Epithelial cell of proximal tubule (primary cell): ENCODE measurements at places on chromosomes 6 and 20.

GRCh38 chr6:79640146-79641111 lies 9.3 kb downstream of the SH3BGRL2 start:
- no peak for DNase-seq

GRCh38 chr6:38015341-38015740 lies 195.8 kb downstream of the ZFAND3 start:
- DNase-seq = no peak

DNA sequence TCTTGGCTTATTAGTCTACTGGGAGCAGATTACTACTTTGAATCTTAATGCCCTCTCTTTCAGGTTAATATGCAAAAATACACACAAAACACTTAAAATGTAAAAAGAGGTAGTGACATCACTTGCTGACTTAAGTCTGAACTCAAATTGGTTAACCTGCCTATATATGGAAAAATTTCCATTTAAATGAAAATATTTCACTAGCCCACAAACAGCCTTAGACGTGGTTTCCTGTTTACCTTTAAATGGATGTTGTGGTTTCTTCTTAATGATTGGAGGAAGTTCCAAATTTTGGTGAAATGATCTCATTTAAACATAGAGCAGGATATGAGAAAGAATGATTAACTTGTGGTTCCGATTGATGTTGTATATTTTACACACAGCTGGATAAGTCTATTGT lies 553.7 kb downstream of the CD109 start:
- no peak for DNase-seq

DNA sequence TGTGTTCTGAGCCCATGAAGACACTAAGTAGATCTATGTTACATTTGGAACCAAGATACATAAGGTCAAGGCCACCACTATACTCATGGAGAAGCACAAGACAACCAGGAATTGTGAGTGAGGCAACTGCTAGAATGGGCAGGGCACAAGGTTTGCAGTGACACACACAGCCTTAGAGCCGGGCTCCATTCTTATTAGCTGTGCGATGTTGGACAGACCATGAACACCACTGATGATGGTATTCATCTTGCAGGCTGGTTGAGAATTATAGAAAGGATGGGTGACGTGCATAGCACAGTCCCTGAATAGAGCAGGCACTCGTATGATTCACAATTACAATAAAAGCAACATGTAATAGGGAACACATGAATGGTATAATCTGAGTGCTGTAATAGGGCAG lies 172.4 kb downstream of the GJA10 start:
- no peak for DNase-seq

GRCh38 chr6:72739368-72739779 lies 117.5 kb downstream of the KCNQ5 start:
- DNase-seq = no peak

DNA sequence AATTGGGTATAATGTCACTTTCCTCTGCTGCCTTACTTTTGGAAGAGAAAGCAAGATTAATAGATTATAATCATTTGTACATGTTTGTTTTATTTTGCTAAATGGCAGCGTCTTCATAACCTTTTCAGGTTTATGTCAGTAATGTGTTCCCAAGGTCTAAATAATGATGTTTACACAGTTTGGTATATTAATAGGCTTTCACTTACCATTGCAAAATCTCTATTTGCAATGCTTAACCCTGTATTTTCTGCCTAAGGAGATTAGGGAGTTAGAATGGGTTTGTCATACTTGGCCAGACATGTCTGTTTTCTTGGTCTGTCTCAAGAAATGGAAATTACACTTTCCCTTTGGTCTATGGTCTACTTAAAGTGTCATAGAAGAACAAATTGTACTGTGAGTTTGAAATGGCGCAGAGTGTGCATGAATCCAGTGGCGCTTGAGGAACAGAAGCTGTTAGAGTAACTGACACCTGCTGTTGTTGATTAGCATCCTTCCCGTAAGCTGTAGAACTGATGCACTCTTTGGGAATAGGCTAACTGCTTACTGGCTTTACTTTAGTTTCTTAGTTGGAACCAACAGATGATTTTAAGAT lies 261.1 kb downstream of the SAMD5 start:
- no peak for DNase-seq

DNA sequence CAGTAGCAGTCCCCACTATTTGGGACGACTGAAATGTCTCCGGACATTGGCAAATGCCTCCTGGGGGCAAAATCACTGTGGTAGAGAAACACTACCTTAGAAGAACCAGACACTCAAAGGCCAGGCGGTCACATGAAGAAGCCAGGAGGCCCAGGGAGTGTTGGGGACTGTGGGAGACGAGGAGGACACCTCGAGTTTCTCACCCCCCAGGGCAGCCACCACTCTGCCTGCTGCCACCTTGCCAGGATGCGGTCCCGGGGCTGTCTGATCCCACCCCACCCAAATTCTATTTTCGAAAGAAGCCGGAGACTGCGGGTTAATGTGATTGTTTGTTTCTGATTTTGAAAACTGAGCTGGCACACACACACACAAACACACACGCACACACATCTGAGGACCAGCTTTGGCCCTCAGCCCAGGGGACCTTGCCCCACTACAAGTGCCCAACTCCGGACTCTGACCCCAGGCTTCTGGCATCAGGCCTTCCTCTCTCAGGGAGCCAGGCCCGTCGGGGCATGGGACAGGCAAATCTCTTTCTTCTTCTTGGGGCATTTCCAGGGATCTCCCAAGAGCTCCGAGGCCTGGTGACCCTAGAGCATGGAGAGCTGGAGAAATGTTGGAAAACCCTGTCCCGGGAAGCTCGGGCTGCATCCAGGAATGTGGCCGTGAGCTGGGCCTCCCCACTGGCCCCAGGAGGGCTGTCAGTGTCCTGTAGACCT lies 187.5 kb upstream of the PMEPA1 start:
- no peak for DNase-seq

- no peak for DNase-seq
Measured at GRCh38 chr6:170272341-170273065, 18.4 kb downstream of the DLL1 start.

DNA sequence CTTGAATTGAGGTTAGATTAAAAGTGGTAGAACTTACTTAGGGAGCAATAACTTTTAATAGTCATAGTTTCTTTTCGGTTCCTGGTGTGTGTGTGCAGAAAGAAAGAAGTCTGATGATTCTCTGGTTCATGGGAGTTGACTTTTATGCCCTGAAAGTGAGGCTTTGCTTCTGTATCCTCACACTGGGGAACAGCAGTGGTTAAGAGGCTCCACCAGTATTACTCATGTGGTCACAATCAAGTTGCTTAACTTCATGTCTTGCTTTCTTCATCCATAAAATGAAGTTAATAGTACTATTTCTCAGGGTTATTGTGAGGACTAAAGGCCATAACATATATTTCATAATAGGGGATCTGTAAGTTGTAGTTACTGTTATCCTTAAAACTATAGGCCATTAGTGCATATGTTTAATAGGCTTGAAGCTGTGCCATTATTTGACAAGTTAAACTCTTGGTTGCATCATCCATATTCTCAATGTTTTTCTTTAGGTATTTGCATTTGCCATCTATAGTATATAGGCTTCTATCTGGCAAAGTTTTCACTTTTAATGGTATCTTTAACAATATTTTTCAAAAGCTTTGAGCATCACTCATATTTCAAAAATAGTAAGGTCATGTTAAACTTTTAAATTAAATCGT lies 262.4 kb downstream of the PLCB1 start:
- no peak for DNase-seq

GRCh38 chr6:700490-700889 lies 7.6 kb upstream of the EXOC2 start:
- no peak for DNase-seq
